ENCODE measurements at places on chromosomes 5 and 9. TPM values are rescaled to one million over a fixed set of nuclear protein-coding genes. Genes with fewer than 3 reads are reported as not detected.

GRCh38 chr5:57566914-57567313 is 84.3 kb upstream of the ACTBL2 start:
- no peak for DNase-seq

- no peak for DNase-seq
Measured at GRCh38 chr5:23314827-23315226, 192.6 kb upstream of the PRDM9 start.

DNA sequence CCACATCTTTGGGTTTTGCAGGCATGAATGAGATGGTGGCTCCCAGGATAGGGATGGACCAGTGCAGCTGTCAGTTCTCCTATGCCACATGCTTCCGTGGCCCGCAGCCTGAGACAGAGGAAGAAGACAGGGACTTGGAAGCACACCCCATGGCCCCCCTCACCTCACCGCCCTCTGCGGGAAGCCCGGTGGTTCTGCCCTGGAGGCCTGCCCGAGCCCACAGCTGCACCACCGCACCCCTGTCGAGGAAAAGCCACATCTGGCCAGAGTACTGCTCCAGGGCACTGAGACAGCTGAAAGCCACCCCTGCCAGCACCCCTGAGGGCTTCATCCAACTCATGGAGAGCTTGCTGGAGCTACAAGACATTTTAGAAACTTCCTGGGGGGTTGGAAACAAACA is 7.6 kb upstream of the TRMT10B start:
- DNase-seq = no peak

DNA sequence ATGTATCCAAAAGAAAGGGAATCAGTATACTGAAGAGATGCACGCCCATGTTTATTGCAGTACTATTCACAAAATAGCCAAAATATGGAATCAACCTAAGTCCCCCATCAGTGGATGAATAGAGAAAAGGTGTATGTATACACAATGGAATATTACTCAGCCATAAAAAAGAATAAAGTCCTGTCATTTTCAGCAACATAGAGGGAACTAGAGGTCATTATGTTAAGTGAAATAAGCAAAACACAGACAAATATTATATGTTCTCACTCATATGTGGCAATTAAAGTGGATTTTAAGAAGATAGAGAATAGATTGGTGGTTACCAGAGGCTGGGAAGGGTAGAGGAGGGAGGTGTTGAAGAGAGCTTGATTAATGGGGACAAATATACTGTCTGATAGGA is 88.6 kb downstream of the NIPBL start:
- no peak for DNase-seq

- no peak for DNase-seq
Measured at GRCh38 chr9:68731857-68732256, 26.8 kb downstream of the PIP5K1B start.

Gene IL5
- total RNA-seq = not detected

All from Calu3 (cell line).